ENCODE measurements at places on chromosomes 2 and 18. TPM values are rescaled to one million over a fixed set of nuclear protein-coding genes. Genes with fewer than 3 reads are reported as not detected.

HOXD9 gene
- not detected for total RNA-seq

SLC4A1AP gene
- total RNA-seq = 28.1 TPM

LRRTM4 gene
- total RNA-seq = not detected

SERPINB4 gene
- not detected for total RNA-seq

All from activated naive CD4-positive, alpha-beta T cell treated with anti-CD3 and anti-CD28 coated beads, Interleukin-2, amount 50 U/mL, for 72 hours (primary cell).